Ureter (tissue), 1 donor: ENCODE measurements at places on chromosomes 12 and 14. TPM values are rescaled to one million over a fixed set of nuclear protein-coding genes. Genes with fewer than 3 reads are reported as not detected.

DNA sequence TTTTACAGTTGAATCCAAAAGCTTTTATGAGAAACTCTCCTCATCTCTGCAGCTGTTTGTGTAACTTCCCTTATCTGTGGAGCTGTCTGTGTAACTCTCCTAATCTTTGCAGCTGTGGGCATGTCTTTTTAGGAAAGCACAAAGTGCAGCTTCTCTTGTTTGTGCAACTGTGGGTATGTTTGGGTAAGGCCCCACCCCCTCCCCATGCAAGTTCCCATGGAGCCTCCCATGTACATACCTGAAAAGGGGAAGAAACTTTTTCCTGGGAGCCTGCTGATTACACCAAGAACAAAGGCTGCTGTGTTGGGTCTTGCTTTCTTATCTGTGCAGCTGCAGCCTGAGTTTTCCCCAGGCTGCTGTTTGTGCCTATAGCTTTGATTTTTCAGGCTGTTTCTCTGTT is 42.7 kb upstream of the CDKN3 start:
- no peak for DNase-seq

RALGAPA1 gene
- 100 TPM for total RNA-seq

CDKN3 gene
- total RNA-seq = 2.4 TPM

DNA sequence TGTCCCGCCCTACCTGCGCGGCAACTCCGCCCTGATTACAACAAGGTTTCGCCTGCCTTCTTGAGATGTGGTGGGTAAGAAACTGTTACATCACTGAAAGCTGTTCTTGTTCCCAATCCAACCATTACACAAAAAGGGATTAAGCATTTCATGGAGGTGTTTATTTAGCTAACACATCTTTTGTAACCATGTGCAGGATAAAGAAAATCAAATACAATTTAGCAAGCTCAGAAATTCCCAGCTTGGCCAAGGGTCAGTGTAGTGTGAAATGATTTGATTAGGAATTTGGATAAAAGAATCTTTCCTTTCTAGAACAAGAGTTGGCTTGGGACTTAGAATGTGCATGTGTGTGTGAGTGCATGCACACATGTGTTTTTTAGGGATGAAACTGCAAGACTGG is 6.3 kb downstream of the FOXN4 start:
- no peak for DNase-seq

GRCh38 chr14:101131451-101131916 is 228.0 kb upstream of the RTL1 start:
- no peak for DNase-seq

LPAR5 gene
- 13.6 TPM for total RNA-seq

CRY1 gene
- 17.7 TPM for total RNA-seq

- no peak for DNase-seq
Observed at GRCh38 chr12:56894698-56895368, 39.4 kb downstream of the SDR9C7 start.

NKX2-1 gene
- total RNA-seq = not detected

DNA sequence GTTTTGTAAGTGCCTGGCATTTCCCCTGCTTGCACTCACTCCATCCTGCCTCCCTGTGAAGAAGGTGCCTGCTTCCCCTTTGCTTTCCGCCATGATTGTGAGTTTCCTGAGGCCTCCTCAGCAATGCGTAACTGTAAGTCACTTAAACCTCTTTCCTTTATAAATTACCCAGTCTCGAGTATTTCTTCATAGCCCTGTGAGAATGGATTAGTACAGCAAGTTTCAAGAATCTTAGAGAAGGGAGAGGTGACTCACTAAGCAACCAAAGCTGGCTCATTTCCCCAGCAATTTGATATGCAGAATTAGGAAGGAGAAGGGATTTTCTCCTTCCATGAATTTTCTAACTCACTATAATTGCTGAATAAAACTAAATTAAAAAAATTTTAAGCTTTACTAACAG is 251.0 kb upstream of the FOXG1 start:
- no peak for DNase-seq

GALC gene
- total RNA-seq = 21.5 TPM

- no peak for DNase-seq
Observed at GRCh38 chr12:58433959-58434358, 486.3 kb downstream of the LRIG3 start.

- DNase-seq = no peak
Observed at GRCh38 chr12:694734-695503, 31.7 kb upstream of the NINJ2 start.

GRCh38 chr12:24460099-24460498 is 488.8 kb downstream of the BCAT1 start:
- no peak for DNase-seq

DNA sequence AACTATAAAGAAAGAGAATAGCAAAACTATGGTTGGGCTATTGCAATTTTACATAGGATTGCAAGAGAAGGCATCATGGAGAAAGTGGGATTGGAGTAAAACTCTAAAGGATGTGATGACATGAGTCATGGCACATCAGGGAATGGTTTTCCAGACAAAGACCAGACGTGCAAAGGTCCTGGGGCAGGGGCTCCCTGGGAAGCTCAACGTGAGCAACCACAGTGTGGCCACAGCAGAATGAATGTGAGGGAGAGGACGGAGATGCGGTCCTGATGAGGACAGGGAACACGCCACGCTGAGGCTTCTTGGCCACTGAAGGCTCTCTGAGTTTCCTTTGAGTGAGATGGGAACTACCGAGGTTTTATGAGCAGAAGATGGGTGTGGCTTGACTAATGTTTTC is 38.2 kb downstream of the FZD10 start:
- no peak for DNase-seq

- no peak for DNase-seq
Observed at GRCh38 chr14:78967111-78967809, 797.1 kb downstream of the NRXN3 start.

- DNase-seq = no peak
Observed at GRCh38 chr12:92547906-92548305, 154.9 kb upstream of the PLEKHG7 start.

RBMS2 gene
- total RNA-seq = 49.4 TPM

DNA sequence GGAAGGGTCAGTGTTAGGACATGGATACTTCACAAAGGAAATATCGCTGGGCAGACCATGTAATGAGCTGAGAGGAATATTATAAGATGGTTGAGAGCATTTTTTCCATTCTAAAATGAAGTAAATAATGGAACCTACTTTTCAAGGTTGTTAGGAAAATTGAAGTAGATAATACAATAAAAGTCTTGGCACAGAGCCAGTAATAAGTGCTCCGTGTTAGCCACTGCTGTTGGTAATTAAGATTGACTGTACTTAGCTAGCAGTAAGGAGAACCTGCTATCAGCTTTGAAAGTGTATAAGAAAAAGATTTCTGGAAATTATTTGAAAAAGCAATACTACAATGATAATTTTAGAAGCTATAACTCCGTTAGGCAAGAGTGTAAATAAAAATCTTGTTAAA is 77.6 kb downstream of the SCAF11 start:
- DNase-seq = no peak

DNA sequence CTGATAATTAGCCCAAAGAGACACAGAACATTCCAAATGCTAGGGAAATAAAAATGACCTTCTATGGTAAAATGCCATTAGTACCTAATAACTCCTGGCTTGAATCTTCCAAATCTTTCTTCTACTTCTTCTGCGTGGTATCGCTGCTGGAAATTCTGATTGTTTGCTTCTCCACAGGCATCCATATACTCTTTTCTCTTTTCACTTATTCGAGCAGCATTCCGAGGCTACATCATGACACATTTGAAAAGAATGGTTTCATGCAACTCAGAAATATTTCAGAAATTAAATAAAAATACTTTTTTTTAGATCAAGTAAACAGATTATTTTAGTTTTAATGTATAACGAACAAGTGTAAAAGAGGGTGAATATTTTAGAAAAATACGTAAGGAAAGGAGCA is 18.9 kb downstream of the ZCCHC8 start:
- DNase-seq = no peak

DNA sequence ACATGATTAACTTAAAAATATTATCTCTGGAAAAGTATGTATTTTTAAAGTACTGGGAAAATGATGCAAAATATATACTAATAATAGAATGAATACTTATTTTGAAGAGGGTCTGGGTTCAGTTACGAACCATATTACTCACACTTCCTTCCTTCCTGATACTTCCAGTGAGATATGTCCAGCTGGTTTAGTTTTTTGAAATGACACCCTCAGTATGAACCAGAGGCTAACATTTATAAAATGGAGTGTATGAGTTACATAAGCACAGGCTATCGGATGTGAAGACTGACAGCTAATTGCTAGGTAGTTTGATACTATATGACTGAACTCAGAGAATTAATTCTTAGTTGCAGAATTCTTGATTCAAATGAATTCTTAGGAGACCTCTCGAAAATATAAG is 122.9 kb downstream of the OTOGL start:
- DNase-seq = no peak

DNA sequence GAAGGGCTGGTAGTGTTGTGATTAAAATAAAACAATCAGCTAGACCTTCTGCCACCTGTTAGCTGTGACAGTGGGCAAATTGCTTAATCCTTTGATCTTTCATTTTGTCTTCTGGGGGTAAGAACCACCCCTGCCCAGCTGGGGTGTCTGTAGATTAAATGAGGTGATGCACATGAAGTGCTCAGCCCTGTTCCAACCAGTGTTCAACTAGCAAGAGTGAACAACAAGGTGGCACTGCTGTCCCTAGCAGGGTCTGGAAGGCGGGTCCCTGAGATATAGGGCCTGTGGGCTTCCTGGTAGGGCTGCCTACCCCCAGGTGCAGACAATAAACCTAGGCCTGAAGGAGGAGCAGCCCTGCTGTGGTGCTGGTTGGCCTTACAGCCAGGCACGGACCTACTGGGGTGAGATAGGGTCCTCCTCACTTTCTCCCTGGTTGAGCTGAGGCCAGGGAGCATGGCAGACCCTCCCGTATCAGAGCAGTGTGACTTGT is 60.6 kb downstream of the ARL6IP4 start:
- no peak for DNase-seq

DNA sequence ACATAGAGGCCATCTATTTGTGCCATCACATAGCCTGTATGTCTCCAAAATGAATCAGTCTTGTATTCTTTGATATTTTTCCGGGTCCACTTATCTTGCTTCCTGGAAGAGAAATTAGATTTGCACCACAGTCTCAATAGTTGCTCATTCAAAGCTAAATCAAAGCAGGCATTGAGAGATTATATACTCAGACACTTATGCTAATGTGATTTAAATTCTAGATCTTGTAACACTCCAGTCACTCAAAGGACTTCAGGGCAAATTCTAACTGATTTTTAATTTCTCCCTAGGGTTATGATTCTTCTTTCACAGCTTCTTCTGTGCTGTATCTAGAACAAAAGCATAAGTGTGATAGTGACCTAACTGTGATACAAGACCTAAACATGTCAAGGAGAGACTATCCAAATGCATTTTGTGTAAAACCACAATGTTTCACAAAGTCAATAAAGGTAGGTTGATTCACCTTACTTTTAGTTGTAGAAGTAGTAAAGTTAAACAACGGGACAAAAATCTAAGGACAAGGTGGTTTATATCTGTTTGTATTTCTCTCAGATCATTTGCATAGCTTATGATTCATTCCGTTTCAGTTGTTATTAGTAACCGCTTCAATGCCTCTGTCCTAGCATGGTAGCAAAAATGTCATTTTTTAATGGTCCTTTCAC is 26.8 kb downstream of the PLBD1 start:
- no peak for DNase-seq

DNA sequence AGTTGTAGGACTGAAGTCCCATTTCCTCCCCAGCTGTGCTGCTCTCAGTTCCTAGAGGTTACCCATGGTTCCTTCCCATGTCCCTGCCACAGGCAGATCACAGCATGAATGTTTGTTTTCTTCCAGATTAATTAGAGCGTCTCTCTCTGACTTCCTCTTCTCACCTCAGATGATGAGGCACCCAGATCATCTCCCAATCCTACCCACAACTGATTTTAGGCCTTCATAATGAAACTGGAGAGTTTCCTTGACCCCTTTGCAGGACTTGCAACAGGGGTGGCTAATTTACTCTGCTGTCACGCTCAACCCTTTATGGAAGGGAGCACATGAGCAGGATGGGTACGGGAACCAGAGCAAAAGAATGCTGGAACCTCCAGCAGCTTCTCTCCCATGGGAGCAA is 32.1 kb upstream of the TXNRD1 start:
- DNase-seq = no peak

DNA sequence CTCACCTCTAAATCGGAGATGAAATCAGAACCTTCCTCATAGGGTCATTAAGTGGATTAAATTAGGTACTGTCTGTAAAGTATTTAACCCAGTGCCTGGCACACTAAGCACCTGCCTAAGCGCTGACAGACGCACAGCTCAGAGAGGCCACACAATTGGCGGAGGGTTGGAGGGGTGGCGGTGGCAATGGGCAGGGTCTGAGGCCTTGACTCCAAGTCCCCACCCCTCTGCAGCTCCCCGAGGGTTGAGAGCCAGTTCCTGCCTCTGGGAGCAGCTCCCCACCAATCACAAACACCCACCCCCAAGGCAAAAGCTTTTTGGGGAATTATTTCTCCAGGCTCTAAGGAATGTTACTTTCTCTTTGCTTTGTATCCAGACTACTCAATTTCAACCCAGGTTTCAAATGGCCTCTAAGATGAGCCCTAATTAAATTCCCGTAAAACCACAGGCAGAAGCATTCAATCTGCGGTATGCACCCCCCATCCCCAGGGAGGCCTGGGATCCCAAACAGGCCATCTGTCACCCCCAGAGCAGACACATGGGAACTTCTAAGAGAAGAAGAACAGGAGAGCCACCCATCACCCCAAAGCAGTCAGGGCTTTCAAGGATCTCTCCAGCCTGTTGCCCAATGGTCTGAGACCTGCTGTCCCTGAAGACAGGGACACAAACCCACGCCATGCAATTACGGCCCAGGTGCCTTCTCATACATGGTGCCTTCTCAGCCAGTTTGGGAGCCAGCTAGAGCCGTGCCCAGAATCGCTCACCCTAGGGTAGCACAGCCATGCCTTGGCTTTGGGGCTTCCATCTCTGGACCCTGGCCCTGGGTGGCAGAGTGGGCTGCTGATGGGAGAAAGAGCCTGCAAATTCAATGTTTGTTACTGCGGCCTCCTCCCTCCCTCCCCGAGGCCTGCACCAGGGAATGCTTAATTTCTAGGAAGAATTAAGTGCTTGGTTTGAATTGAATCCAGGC is 66.1 kb downstream of the CHGA start:
- DNase-seq = no peak

GPR84 gene
- total RNA-seq = 0.34 TPM

DNA sequence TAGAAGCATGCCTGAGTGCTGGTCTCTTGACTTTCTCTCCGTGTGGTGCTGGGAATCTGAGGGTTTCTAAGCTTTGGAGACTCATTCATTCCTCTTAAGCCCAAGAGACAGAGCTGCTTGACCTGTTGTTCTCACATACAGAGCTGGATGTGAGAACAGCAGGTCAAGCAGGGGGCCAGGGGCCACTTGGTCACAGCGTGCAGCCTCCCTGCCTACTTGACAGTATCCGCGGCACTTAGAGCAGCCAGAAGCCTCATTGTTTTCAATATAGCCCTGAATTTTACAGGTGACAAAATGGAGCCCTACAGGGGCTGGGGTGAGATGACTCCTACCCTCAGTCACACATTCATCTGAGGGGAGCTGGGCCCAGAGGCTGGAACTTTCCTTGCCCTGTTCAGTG is 88.9 kb downstream of the ESRRB start:
- DNase-seq = no peak
